A549 treated with GW870086 at 1 μM for 4 hours (cell line): ENCODE measurements at places on chromosomes 6 and 20. TPM values are rescaled to one million over a fixed set of nuclear protein-coding genes. Genes with fewer than 3 reads are reported as not detected.

SLC29A1 gene
- 39.8 to 53.4 TPM (median 47.2 TPM) in 5 replicates for total RNA-seq

SULF2 gene
- total RNA-seq, result 20.4 to 26.3 TPM (median 22.8 TPM) in 5 replicates

KCNQ5 gene
- 0.89 to 1.8 TPM (median 1.4 TPM) in 5 replicates for total RNA-seq

ECT2L gene
- not detected in 5 replicates for total RNA-seq

NDUFAF4 gene
- total RNA-seq, result 30.2 to 57.8 TPM (median 50.8 TPM) in 5 replicates
